Karpas-422 (cell line): ENCODE measurements at places on chromosomes 2 and 18. TPM values are rescaled to one million over a fixed set of nuclear protein-coding genes. Genes with fewer than 3 reads are reported as not detected.

DNA sequence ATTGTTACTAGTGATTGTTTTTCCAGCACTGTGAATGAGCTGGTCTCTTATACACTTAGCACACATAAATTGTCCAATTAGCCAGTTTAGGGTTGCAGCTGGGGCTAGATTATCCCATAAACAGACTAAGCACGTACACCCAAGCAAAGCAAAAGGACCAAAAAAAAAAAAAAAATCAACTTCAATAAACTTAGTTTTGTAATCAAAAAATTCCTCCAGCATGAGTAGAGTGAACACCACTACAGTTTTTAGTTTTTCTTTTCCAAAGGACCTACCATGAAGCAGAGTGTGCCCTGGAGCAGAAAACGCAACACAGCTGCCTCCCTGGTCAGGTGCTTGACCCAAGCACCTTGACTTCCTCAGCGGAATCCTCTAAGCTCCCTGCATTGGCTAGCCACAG is 249.4 kb upstream of the SLC14A2 start:
- peak overlapping the region; percentile 66 for H3K4me3 ChIP-seq
- no peaks in the 10 kb centered on the region for H3K36me3 ChIP-seq
- H3K4me1 ChIP-seq: peaks cover 100% of the 10 kb centered on the region
- H3K27ac ChIP-seq: peak overlapping the region; percentile 99
- no peak for DNase-seq

DNA sequence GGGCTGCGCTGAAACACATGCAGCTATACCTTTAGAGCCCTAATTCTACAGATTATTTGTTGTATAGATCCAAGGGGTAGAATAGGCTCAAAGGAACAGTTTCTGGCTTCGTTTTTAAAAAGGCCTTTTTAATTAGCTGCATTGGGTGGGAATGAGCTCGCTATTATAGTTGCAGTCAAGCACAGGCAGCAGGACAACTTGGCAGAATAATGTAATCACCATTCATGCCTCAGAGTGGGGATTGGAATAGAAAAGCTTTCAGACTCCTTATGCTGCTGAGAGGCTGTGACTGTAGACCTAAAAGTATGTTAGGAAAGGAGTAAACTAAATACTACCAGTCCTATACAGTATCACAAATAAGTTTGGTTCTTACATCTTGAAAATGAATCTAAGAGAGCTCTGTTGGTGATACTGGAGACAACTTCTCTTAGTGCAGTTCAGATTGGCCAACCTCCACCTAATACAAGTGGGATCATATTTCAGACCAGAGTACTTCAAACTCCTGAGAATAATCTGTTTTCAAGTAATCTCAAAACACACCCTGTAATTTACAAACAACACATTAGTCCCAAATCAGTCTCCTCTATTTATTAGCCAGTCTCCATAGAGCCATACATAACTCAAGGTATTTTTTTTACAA is 121.4 kb downstream of the ANTXR1 start:
- H3K4me3 ChIP-seq: no peak overlapping the region
- no peaks in the 10 kb centered on the region for H3K36me3 ChIP-seq
- H3K27me3 ChIP-seq: no peaks in the 10 kb centered on the region
- no peak overlapping the region for H3K27ac ChIP-seq

DNA sequence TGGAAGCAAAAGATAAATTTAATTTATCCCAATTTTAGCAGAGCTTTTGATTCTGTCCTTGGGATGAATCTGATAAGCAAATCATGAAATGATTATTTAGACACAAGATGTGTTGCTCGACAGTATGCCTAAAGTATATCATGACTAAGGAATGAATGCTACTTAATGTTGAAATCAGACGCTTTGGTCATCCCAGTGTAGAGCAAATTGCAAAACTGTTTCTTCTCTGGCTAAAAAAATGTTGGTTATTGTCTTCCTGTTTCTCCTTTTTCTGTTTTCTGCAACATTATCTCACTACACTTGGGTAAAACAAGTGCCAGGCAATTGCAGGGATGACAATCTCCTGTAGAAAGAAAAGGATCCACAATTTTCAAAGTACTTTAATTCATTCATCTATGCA is 66.4 kb downstream of the BABAM2 start:
- no peaks in the 10 kb centered on the region for H3K27me3 ChIP-seq
- H3K36me3 ChIP-seq: no peaks in the 10 kb centered on the region
- H3K4me3 ChIP-seq: no peak overlapping the region
- no peak for DNase-seq
- no peaks in the 10 kb centered on the region for H3K4me1 ChIP-seq
- no peak overlapping the region for H3K27ac ChIP-seq

- H3K27ac ChIP-seq: peak overlapping the region; percentile 85
- DNase-seq: peak; percentile 50
- H3K36me3 ChIP-seq: peaks cover 63% of the 10 kb centered on the region
- H3K27me3 ChIP-seq: no peaks in the 10 kb centered on the region
- peaks cover 95% of the 10 kb centered on the region for H3K4me1 ChIP-seq
- H3K4me3 ChIP-seq: no peak overlapping the region
These were observed 15.2 kb downstream of the EHD3 start for GRCh38 chr2:31249009-31249690.

GRCh38 chr2:176130147-176130956 is 847 bp downstream of the HOXD8 start:
- H3K27ac ChIP-seq: no peak overlapping the region
- no peak overlapping the region for H3K4me3 ChIP-seq
- H3K36me3 ChIP-seq: no peaks in the 10 kb centered on the region
- peaks cover 21% of the 10 kb centered on the region for H3K4me1 ChIP-seq
- H3K27me3 ChIP-seq: no peaks in the 10 kb centered on the region

GRCh38 chr2:130836501-130837174 is at the start of gene ARHGEF4:
Gene ARHGEF4 (plus strand): TSS chr2:130836914. CDS start chr2:130836954, 40 bp downstream.
- H3K27ac ChIP-seq: no peak within 1 kb of the TSS
- H3K36me3 ChIP-seq: no peaks in the 10 kb centered on the region
- H3K4me3 ChIP-seq: no peak within 1 kb of the TSS
- H3K4me1 ChIP-seq: no peaks in the 10 kb centered on the region
- no peaks in the 10 kb centered on the region for H3K27me3 ChIP-seq

DNA sequence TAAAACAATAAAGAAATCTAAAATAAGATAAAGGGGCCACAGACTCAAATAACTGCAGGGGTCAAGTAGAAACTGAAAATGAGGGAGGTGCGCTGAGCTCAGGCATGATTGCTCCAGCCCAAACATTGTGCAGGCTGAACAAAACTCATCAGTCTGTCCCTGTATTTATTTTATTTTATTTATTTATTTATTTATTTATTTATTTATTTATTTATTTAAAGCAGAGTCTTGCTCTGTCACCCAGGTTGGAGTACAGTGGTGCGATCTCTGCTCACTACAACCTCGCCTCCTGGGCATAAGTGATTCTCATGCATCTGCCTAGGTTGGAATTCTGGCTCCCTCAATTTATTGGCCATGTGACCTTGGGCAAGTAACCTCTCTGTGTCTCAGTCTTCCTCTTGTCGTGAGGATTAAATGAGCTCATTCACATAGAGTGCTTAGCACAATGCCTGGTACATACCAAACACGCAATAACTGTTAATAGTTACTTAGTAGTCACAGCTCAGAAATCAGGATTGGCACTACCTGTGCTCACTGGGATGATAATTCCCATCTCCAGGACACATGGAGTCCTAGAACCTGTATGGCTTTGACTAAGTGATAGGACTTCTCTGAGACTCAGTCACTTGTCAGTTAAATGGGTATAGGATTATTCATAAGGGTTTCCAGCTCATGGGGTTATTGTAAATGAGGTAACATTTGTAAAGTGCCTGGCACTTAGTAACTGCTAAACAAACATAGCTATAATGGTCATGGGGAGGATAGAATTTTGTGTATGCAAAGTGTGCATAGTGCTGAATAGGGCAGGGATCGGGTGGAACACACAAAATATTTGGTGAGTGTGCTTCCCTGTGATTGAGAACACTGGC is 6.0 kb downstream of the SPEG start:
- no peak for DNase-seq
- H3K36me3 ChIP-seq: no peaks in the 10 kb centered on the region
- no peaks in the 10 kb centered on the region for H3K27me3 ChIP-seq
- no peak overlapping the region for H3K27ac ChIP-seq
- no peak overlapping the region for H3K4me3 ChIP-seq
- H3K4me1 ChIP-seq: peaks cover 6% of the 10 kb centered on the region; the same call in 1 of the 2 replicates

DNA sequence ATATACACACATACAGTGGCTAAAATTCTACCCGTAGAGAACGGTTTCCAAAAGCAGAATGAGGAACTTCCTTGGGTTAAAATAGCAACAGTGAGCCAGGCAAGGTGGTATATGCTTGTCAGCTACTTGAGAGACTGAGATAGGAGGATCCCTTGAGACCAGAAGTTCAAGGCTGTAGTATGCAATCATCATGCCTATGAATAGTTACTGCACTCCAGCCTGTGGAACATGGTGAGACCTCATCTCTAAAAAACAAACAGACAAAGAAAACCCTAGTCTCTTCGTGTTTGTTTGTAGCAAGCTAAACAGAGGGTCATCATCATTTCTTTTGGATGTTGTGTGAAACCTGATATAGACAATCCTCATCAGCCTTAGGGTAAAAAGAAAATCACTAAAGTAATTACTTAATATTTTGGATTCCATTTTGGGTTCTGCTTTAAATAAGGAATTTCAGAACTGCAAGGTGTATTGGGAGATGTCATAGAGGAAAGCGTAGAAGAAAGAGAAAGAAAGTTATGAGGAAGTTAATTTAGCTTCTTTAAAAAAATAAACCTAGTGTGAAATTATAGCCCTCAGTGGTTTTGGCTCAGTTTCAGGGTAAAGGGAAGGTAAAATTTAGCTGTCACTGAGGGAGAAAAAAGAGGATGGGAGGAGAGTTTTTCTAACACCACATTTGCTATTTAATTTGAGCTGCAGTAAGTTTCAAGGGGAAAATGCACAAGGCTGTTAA is 46.5 kb downstream of the PLEK start:
- H3K4me1 ChIP-seq: peaks cover 78% of the 10 kb centered on the region
- peak; percentile 98 for DNase-seq
- no peaks in the 10 kb centered on the region for H3K36me3 ChIP-seq
- H3K27me3 ChIP-seq: no peaks in the 10 kb centered on the region

- peak overlapping the region; percentile 35 for H3K4me3 ChIP-seq
- peak; percentile 70 for DNase-seq
- no peaks in the 10 kb centered on the region for H3K27me3 ChIP-seq
- peaks cover 15% of the 10 kb centered on the region for H3K36me3 ChIP-seq
- H3K27ac ChIP-seq: peak overlapping the region; percentile 94
These were observed 17.1 kb downstream of the ANKRD44 start for GRCh38 chr2:197293252-197294007.

The THUMPD2 gene
- 16.5 and 19.7 TPM in 2 replicates for total RNA-seq

The PROM2 gene
- 0.07 and 0.72 TPM in 2 replicates for total RNA-seq

The CHRND gene
- not detected in 2 replicates for total RNA-seq

The KCNIP3 gene
- 0.18 TPM in 1 of 2 replicates, not detected in the other for total RNA-seq

The ALPG gene
- total RNA-seq: not detected in 2 replicates
